ENCODE measurements at places on chromosomes 4 and X. TPM values are rescaled to one million over a fixed set of nuclear protein-coding genes. Genes with fewer than 3 reads are reported as not detected.

DNA sequence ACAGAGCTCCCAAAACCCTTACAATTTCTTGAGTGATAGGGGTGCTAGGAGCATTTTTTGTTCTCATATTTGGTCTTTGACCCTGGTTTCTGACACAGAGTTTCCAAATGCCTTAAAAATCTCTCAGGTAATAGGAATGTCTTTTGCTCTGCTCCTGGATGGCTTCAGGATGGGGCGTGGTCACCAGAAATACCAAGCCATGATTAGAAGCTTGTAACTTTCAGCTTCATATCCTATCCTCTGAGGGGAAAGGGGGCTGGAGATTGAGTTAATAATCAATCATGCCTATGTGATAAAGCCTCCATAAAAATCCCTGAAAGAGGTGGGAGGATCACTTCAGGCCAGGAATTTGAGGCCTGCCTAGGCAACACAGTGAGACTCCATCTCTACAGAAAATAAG is 34.6 kb upstream of the IL9R start:
- H3K4me3 ChIP-seq = no peak overlapping the region
- no peak overlapping the region for H3K27ac ChIP-seq
- no peaks in the 10 kb centered on the region for H3K4me1 ChIP-seq

GRCh38 chr4:169644802-169645201 is 24.4 kb downstream of the CLCN3 start:
- no peak overlapping the region for H3K27ac ChIP-seq
- DNase-seq = no peak
- peaks cover 6% of the 10 kb centered on the region for H3K36me3 ChIP-seq
- H3K4me3 ChIP-seq = no peak overlapping the region

DNA sequence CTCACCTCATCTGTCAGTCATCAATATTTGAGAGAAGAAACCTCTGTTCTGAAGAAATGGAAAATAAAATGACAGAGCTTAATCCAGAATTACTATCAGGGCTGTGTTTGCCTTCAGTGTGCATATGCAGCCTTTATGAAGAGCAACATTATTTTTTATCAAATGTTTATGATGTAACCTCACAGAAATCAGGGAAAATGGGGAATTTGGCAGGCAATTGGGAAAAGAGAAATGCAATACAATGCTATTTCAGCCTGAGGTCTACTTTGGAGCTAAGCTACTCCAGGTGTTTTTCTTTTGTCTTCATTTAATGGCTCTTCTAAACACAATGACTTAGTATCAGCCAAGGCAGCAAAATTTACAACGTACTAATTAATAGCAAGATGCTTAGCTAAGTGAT is 241.1 kb upstream of the TET2 start:
- no peak overlapping the region for H3K4me3 ChIP-seq
- peaks cover 24% of the 10 kb centered on the region for H3K27me3 ChIP-seq
- H3K4me1 ChIP-seq = no peaks in the 10 kb centered on the region

Gene COL25A1
- total RNA-seq = 3.9 TPM

Gene RPA4
- total RNA-seq = 0.60 TPM

Gene HTRA3
- 15.7 TPM for total RNA-seq

Data from cardiac muscle cell (in vitro differentiated cells and primary cell).